GM12878 (cell line): ENCODE measurements at places on chromosomes 13 and 19.

GRCh38 chr19:55075371-55075998 is at the start of gene EPS8L1:
Gene EPS8L1 (plus strand): TSS chr19:55075869. CDS start chr19:55076445, 576 bp downstream.
- no peak for DNase-seq

GRCh38 chr13:26200811-26201210 is 21.3 kb downstream of the RNF6 start:
- no peak for DNase-seq

GRCh38 chr19:2544576-2545415 is 68.9 kb downstream of the GADD45B start:
- DNase-seq: no peak

GRCh38 chr19:40671404-40671803 is 19.0 kb downstream of the NUMBL start:
- DNase-seq: no peak

- DNase-seq: peak; percentile 89
These were observed 80.3 kb upstream of the FRY start for GRCh38 chr13:31951215-31951678.

DNA sequence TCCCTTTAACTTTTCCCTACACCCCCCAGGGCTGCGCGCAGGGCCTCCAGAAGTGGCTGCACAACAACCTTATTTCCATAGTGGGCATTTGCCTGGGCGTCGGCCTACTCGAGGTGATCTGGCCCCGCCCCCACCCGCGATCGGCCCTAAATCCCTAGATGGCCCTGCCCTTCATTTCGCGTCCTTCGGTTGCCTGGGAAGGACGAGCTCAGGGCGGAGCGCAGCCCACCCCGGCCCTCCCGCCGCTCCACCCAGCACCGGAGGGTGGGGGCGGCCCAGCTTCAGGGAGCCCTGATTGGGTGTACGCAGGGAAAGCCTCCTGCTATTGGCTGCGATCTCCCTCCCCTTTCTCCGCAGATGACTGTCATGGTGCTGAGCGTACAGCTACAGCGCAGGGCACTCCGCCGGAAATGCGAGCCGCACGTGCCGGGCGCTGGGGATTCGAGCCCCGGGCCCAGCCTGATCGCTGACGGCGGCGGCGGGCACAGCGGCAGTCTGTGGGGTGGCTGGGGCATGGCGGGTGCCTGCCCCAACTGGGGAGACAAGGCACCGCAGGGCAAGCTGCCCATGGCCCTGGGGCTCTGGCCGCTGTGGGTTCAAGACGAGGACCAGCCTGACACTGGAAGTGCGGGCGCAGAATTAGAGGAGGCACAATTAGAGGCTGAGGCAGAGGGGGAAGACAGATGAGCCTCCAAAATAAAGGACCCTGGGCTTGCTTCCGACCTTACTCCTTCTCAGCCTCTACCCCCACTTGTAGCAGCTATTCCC is 4.3 kb downstream of the CD37 start:
- DNase-seq: no peak

- no peak for DNase-seq
These were observed 57.2 kb upstream of the C1QTNF9 start for GRCh38 chr13:24252136-24252535.

DNA sequence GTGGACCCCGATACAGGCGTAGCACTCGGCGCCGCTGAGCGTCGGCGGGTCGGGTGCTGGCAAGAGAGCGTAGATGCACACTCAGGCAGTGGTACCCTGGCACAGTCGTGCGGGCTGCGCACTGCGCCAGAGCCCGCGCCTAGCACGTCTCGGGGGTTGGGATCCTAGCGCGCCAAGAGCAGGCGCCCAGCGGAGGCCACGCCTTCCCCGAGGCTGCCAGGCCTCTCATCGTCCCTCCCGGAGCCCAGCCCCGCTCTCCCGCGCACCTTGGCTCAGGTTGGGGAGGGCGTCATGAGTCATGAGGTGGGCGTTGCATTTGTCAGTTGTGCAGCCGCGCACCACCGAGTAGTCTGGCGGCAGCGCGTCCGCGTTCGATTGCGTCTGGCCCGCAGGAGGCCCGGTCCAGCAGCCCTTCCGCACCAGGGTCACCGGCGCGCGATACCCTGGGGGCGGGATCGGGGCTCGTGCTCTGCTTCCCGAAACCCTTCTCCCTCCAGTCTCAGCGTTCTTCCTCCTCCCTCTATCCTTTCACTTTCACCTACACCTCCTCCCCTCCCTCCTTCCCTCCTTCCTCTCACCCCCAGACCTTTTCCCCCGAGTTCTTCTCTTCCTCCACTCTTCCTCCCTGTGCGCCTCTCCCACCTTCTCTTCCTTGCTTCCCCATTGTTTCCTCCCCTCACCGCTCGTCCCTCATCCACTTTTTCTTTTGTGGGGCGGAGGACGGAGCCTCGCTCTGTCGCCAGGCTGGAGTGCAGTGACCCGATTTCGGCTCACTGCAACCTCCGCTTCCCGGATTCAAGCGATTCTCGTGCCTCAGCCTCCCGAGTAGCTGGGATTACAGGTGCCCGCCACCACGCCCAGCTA is 3.5 kb downstream of the LYPD5 start:
- DNase-seq: no peak

DNA sequence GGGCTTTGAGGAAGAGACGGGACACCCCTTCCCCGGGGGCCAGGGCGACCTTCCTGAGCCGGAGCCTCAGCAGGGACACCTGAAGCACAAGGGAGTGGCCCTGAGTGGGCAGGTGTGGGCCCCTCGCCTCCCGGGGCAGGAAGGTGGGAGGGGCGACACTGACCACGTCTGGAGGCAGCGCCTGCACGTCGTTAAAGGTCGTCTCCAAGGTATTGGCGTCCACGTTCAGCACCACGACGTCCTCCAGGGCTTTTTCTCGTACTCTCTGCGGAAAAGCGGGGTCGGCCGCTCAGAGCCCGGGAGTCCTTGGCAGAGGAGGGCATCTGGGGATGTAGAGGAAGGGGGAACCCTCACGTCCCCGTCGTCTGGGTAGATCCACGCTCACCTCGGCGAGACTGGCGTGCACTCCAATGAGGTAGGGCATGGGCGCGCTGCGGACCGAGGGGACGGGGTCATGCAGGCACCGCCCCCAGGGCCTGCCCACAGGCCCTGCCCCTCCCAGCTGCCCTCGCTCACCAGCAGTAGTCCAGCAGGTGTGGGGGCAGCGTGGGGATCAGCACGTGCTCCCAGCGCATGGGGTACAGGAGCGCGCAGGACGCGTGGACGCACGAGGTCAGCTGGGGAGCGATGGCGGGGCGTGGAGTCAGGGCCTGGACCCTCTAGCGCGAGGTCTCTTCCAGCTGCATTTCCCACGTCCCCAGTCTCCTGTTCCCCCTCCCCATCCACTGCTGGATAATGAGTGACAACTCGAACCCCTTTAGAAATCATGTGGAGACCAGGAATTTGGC is 6.1 kb downstream of the DENND1C start:
- DNase-seq: no peak

DNA sequence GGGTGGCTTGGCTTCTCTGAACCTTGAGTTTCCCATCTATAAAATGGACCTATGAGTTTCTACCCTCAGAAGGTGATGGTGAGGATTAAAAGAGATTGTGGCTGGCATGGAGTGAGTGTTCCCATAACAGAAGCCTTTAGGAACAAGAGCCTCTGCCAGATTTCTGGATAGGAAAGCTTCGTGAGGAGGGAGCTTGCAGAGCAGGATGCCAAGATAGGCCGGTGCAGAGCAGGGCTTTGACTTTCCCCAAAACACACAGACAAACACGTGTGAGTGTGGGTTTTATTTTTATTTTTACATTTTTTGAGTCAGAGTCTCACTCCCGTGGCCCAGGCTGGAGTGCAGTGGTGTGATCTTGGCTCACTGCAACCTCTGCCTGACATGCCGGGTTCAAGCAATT is 3.7 kb upstream of the CNN1 start:
- DNase-seq: no peak

- no peak for DNase-seq
These were observed 404 bp upstream of the IL27RA start for GRCh38 chr19:14030997-14031718.

GRCh38 chr19:53504885-53505284 is 33.1 kb upstream of the ZNF331 start:
- DNase-seq: no peak

GRCh38 chr19:12723641-12724426 is at the start of gene TNPO2:
Gene TNPO2 (minus strand): TSS chr19:12723932. CDS start chr19:12720977, 2,955 bp downstream.
- peak; percentile 40 for DNase-seq

DNA sequence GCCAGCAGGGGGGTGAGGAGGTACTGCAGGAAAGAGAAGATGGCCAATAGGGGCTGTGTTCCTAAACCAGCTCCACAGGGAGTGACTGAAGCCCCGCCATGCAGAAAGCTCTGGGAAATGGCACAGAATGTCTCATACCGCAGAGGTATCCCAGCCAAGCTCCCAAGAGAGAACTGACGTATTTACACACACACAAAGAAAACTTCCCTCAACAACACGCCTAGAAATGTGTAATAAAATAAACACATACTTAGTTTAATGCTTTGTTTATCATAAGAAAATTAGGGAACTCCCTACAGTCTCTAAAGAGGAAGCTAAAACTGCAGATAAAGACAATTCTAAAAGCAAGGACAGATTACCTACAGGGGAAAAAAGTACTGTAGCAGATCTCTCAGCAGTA is 40.0 kb downstream of the ESD start:
- no peak for DNase-seq

GRCh38 chr13:65914716-65915115 is 1315.4 kb downstream of the PCDH9 start:
- DNase-seq: no peak

DNA sequence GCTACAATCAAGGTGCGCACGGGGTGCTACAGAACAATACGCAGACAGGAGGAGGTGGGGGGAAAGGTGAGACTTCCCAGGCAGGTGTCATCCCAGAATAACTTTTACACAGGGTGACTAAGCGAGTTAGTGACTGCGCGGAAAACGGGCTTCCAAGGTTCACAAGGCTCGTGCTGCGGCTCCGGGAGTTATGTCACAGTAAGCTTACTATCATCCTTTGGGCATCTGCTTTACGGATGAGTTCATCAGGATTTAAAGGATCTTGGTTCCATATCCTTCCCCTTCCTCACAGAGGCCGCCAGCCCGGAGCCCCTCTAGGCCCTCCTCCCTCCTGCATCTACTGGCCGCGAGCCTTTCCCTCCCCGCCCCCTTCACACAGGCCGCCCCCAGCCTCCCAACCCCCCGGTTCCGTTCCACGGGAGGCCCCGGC is 474 bp upstream of the IFT88 start:
- DNase-seq: no peak

DNA sequence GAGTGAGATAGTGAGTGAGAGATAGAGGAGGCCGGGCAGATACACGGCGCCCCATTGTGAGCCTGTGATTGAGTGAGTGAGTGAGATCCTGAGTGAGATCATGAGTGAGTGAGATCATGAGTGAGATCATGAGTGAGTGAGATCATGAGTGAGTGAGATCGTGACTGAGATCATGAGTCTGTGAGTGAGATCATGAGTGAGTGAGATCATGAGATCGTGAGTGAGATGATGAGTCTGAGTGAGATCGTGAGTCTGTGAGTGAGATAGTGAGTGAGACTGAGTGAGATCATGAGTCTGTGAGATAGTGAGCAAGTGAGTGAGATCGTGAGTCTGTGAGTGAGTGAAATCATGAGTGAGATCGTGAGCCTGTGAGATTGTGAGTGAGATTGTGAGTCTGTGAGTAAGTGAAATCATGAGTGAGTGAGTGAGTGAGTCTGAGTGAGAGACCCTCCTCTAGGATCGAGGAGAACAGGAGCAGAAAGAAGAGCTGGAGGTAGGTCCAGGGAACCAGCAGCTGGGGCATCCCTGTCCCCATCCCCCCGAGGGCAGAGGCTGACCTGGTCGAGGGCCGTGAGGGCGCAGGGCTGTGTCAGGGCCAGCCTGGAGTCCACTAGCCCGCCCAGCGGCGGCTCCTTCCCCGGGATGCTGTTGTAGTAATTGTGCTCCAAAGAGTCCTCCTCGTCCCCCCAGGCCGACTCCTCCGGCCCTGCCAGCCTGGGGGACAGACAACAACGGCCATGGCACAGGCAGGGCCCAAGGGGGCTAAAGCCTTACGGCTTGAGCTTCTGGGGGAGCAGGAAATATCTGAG is 25.4 kb upstream of the C2CD4C start:
- DNase-seq: no peak

- no peak for DNase-seq
These were observed 6.0 kb downstream of the SPRED3 start for GRCh38 chr19:38394488-38394887.
